T-helper 22 cell (primary cell): ENCODE measurements at places on chromosomes 3 and 15.

- no peak for DNase-seq
These were observed 6.1 kb downstream of the ABHD5 start for GRCh38 chr3:43696881-43697280.

DNA sequence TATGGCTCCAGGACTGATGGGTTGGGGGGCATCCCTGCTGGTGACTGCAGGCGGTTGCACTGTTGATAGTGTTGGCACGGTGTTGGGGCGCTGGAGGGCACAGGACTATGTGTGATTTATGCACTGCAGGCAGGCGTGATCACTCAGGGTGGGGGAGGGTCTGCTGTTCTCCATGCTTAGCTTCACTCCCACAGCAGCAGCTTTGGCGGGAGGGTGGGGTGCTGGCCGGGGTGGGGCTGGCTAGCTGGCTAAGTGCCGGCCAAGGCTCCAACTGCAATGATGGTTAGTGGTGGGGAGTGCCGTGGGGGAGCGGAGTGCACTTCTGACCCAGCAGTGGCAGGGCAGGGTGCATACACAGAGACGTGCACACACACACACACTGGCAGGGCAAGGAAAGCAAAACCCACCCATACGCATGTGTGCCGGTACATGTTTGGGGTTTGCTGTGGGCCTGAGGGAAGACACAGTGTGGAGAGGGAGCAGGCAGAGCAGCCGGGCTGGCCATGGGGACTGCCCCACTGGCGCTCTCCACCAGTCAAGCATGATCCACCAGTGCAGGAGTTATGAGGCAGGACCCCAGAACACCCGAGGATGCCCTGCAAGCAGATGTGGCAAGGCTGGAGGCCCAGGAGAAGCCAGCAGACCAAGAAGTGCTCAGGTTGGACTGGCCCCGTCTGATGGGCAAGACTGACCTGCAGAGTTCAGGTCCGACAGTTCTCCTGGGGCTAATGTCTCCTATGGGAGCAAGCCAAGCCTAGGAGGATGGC is 16.5 kb upstream of the FGF7 start:
- DNase-seq = no peak

- DNase-seq = no peak
These were observed 1.1 kb downstream of the RIOX2 start for GRCh38 chr3:97970956-97971620.

DNA sequence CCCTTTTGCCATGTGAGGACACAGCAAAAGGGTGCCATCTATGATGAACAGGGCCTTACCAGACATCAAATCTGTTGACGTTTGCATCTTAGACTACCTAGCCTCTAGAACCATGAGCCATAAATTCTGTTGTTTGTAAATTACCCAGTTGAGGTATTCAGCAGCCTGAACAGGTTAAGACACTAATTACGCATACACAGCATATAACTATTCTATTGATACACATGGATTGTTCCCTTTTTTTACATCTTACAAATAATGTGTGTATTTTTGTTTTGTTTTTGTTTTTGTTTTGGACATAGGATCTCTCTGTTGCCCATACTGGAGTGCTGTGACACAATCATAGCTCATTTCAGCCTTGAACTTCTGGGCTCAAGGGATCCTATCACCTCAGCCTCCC is 255.5 kb downstream of the OPA1 start:
- DNase-seq = no peak

DNA sequence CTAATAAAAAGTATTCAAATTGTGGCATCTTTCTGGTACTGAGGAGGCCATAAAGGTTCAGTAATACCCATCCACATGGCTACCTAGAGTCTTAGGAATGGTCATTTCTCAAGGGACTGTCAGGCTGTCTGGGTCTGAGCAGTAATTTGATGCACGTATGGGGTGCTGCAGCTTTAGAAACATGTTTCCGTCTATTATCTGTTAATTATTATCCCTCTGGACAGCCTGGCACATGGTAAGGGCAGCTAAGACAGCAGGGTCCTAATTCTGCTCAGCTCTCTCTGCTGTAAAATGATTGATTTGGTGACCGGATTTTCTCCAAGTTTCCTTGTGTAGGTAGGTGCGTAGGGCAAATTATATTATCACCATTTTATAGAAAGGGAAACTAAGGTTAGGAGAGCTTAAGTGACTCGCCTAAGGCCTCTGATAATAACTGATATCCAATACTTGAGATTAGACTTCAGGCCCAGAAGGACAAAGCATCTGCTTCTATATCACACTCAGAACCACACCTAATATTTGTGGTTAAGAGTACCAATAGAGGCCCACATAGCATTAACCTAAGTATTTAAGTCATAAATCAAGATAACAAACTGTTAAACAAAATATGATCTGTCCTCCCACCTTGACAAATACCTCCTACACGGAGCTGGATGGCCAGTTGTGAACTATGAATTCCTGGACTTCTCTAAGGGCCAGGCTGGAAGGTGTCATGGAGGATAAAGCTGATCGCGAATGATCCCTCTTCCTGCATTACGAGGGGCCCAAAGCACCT is 2.9 kb upstream of the RAP2B start:
- DNase-seq = no peak

- DNase-seq = no peak
These were observed 11.0 kb upstream of the FBLN2 start for GRCh38 chr3:13537909-13538296.

- no peak for DNase-seq
These were observed 392.7 kb upstream of the TBL1XR1 start for GRCh38 chr3:177589911-177590381.

DNA sequence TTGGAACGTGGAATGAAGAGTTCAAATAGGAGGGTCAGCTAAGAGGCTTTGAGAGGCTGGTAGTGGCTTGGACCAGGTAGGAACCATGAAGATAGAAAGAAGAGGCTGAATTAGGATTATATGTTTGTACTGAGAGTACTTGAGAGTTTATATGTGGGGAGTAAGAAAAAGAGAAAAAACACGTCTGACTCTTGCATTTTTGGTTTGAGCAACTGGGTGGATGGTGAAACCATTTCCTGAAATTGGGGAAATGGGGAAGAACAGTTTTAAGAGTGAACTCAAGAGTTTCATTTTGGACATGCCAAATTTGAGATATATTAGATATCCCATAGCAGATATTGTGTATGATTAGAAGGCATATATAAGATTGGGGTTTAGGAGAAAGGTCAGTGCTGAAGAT is 92.9 kb upstream of the TNIK start:
- no peak for DNase-seq

DNA sequence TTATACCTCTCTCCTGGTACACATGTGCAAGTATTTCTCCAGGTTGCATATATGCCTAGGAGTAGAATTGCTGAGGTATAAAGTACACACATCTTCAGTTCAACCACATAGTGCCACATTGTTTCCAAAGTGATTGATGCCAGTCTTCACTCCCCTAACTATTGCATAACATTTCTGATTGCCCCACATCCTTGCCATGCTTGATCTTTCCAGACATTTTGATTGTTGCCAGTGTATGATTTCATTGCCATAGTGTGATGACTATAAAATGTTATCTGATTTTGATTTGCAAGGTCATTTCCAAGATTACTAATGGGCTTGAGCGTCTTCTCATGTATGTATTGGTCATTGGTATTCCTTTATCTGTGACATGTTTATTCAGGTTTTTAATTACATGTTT is 61.1 kb upstream of the MLF1 start:
- DNase-seq = no peak

- DNase-seq = no peak
These were observed 301.3 kb downstream of the ZNF385D start for GRCh38 chr3:21449738-21450137.

DNA sequence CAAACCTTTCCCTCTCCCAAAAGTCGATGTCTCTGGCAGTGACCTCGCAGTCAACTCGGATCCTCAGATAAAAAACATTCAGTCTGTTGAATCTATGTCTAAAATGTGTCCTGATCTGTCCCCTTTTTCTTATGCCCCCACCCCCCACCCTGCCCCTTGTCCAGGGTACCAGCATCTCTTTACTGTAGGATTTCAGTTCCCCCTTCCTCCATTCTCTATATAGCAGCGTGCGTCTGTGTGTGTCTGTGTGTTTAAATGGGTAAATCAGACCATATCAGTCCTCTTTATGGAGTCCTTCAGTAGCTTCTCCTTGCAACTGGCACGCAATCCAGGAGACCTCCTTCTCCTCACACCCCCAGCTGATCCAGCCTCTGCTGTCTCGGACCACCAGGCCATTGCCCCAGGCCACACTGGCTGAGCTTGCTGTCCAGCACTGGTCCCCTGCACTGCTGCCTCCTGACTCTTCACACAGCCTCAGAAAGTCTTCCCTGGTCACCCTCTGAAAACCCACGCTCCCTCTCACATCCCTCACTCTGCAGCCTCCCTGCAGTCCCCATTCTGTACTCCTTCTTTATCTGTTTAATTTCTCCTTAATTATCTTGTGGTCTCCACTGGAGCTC is 1.5 kb downstream of the LRRK1 start:
- DNase-seq = no peak

- no peak for DNase-seq
These were observed 23.3 kb downstream of the IREB2 start for GRCh38 chr15:78461171-78461888.

DNA sequence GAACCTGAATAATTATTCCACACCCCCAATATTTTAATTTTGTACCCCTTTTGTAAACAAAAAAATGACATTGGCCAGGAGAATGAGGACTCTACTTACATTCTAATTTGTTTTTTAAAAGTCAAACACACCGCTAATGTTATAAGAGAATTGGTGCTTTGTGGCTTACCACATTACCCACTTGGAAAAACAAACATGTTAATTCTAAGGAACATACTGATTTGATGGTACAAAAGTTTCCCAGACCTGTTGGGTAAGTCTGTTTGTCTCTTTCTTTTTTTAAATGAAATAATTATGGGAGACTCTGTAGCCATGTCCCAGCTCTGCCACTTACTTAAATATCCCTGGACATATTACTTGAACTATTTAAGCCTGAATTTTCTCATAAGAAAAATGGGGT is 352.5 kb upstream of the C2CD4B start:
- no peak for DNase-seq

GRCh38 chr3:194801461-194802432 is 116.1 kb downstream of the FAM43A start:
- no peak for DNase-seq

DNA sequence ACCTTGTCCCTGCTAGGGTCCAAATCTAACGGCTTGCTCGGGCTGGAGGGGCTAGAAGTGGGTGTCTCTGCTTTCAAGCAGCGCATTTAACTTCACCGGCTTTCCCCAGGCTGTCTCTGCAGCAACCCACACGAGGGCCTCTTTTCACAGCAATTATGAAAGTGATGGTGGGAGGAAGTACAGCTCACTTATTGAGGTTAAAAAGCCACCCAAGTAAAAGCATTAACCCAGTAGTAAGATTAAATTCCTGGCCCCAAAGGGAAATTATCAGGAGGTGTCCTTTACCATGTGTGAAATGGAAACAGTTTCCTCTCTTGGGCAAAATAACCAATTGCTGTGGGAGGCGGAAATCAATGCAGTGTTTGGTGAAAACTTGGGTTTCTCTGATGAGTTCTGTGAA is 41.1 kb downstream of the NGRN start:
- DNase-seq = no peak

- no peak for DNase-seq
These were observed 118.5 kb upstream of the ABHD17C start for GRCh38 chr15:80576519-80577090.

DNA sequence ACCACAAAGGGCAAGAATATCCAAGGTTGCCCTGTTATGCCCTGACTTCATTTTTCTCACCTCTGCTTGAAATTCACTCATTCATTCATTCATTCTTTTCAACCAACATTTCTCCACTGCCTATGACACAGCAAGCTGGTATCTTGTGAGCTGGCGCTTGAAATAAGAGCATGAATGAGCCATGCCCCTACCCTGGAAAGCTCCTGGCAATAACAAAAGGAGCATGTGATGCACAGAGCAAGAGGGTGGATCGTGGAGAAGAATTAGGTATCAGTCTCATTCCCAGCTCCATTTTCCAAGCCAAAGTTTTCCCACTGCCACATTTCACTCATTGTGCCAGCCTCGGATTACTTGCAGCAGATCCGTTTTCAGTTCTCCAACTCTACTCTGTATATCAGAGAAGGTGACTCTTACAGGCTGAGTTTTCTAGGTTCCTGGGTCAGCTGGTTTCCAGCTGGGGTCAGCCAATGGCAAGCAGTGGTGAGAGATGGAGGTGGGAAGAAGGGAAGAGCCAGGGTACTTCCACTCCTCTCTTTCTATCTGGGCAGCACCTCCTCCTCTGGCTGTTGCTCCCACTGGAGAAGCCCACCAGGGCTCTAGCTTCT is 144.8 kb downstream of the SUCLG2 start:
- no peak for DNase-seq

- DNase-seq = no peak
These were observed 49.0 kb downstream of the LARS2 start for GRCh38 chr3:45437383-45437782.

DNA sequence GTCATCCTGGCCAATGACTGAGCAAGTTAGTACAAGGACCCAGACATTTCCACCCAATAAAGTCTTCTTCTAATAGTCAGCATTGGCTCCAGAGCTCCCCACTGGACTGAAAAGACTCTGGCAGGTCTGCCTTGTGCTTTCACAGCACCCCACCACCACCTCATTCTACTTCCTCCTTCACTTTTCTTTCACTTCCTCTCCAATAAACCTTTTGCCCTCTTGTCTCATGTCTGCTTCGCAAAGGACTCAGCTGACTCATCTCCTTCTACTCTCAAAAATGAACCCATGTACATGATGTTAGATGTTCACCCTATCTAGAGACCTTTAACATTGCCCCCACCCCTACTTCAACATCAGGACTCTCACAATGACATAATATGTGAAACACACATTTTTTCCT is 181.0 kb upstream of the PPP2R3A start:
- no peak for DNase-seq

DNA sequence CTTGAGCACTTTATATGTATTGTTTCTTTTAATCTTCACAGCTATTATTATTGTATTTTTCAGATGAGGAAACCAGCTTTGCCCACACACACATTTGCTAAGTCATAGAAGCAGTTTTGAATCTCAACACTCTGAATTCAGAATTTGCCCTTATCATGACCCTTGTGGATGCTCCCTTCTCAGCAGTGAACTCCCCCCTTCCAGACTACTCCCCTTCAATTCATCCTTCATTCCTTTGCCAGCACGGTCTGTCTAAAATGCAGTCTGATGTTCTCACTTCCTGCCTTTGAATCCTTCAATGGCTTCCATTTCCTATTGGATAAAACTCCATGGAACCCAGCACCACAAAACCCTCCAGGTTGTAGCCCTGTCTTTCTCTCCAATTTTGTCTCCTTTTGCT is 52.5 kb upstream of the TSC22D2 start:
- no peak for DNase-seq

- DNase-seq = no peak
These were observed 18.9 kb downstream of the COLQ start for GRCh38 chr3:15502616-15503015.

DNA sequence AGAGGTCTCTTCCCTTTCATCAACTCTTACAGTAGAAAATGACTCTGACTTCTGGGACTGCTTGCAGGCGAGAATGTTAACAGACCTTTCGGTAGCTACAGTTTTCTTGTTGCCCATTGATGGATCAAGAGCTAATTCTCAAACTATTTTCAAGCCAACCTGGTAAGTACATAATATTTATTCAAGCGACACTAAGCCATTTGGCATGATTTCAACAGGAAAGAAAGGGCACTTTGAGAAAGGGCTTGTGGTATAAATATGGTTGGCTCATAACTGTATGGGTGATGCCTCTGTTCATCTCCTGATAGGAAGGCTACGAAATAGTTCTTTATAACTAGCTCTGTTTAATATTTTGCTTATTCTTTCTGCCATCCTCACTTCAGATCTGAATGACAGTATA is 196.2 kb upstream of the CNTN4 start:
- DNase-seq = no peak
